CD4-positive, alpha-beta T cell treated with Interleukin-17A for 4 hours (primary cell): ENCODE measurements at places on chromosomes 7 and 10.

DNA sequence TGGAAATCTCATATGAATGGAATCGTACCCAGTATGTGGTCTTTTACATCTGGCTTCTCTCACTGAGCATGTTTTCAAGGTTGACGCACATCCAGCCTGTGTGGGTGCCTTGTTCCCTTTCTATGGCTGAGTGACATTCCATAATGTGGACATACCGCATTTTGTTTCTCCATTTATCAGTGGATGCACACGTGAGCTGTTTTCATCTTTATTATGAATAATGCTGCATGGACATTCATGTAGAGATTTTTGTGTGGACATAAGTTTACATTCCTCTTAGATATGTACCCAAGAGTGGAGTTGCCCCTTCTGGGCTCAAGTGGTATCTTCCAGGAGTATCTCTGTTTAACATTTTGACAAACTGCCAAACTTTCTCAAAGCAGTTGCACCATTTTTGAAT, 1.3 kb upstream of the SCART1 start:
- no peak for DNase-seq

DNA sequence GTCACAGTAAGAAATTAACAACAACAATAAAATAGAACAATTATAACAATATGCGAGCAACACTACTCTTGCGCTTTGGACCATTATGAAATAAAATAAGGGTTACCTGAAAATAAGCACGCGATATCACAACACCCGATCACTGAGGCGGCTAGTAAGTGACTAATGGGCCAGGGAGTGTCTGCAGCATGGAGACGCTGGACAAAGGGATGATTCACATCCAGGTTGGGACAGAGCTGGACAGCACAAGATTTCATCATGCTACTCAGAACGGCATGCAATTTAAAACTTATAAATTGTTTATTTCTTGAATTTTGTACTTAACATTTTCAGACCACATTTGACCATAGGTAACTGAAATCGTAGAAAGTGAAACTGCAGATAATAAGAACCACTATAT, 15.6 kb downstream of the HIBADH start:
- no peak for DNase-seq

GRCh38 chr7:28480595-28480994, 68.3 kb downstream of the CREB5 start:
- no peak for DNase-seq

DNA sequence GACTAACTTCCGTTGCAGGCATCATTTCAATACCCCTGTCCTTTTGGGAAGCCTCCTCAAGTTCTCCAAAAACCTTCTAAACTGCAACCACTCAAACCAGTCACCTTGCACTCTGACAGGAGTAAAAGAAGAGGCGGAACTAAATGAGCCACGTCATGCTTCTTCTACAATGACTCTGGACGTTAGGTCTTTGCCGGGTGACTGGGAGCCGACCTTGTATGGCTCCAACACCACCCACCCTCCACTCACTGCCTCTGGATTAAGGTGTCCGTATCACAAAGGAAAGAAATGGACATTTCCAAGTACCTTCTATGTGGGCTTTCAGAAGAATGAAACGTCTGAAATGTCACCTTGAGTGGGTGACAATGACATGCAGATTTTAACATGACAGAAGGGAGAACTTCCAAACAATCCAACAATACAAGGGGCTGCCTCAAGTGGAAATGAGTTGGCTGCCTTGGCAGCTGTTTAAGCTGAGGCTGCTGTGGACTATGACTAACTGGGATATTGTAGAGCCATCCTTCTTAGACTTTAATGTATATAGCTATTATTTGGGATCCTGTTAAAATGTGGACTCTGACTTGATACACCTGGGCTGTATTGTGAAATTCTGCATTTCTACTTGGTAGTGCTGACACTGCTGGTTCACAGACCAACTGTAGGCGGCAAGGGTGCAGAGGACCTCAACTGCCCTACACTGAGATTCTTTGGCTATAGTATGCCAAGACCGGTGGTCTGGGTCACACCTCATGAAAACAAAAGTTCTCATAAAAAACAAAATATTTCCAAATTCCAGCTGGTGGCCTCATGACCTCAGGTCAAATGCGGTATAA, 33.8 kb upstream of the PDLIM1 start:
- no peak for DNase-seq

DNA sequence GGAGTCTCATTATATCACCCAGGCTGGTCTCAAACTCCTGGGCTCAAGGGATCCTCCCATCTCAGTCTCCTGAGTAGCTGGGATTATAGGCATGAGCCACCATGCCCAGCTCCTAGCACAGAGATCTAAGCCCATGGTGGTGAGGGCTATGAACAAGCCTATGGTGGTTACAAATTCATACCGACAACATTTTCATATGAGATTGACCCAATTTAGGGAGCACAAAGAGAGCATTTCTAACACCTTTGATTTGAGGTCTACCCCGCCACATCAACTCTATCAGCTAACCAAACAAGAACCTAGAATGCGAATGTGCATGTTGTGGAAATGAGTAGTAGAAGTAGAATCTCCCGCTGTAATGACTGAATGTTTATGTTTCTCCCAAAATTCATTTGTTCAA, 14.2 kb upstream of the PRF1 start:
- DNase-seq: no peak

GRCh38 chr7:156039971-156040677, 227.9 kb upstream of the SHH start:
- no peak for DNase-seq

DNA sequence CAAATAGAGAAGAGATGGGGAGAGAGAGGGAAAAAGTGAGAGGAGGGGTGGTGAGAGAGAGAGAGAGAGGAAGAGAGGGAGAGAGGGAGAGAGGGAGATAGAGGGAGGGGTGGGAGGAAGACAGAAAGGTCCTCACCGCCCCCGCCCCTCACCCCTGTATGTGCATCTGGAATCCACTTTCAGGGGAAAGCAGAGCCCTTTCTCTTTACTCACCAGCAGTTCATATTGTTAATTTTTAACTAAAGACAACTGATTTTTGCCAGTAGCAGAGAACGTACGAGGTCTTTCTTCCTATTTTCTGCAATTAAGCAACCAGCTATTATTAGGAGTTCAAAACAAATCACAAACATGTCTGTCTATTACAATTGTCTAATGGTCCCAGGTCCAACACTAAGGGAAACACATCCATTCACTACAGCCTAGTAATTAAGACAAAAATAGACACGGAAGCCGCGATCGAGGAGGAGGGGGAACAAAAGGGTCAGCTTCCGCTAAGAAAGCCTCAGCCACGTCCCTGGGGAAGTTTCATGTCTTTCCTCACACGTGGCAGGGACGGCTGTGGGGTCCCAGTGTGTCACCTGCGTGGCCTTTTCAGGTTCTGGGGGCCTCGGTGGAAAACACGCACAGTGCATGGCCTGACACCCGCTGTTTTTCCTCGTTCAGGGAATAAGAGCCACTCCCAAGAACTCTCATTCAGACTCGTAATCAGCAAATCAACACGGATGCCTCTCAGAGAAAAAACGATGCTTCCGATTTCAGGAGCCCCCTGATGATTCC, 572.0 kb downstream of the PTPRN2 start:
- DNase-seq: no peak
